ENCODE measurements at places on chromosomes 12 and 14.

DNA sequence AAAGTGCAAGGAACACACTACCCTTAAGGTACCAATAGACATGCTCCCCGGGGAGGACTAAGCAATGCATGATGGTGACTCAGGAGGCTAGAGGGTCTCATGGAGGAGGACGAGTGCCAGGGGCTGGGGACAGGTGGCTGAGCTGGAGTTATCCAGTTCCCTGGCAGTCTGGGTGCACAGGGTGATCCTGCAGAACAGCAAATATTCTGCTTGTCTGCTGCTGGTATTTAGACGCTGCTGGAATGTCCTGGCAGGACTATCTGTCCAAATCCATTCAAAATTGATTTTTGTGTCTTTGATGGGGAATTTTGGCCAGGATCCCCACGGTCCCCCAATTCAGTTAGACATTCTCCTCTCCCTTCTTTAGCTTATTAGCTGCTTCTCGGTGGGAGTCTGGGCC, 138.7 kb downstream of the C12orf75 start:
- DNase-seq = no peak

DNA sequence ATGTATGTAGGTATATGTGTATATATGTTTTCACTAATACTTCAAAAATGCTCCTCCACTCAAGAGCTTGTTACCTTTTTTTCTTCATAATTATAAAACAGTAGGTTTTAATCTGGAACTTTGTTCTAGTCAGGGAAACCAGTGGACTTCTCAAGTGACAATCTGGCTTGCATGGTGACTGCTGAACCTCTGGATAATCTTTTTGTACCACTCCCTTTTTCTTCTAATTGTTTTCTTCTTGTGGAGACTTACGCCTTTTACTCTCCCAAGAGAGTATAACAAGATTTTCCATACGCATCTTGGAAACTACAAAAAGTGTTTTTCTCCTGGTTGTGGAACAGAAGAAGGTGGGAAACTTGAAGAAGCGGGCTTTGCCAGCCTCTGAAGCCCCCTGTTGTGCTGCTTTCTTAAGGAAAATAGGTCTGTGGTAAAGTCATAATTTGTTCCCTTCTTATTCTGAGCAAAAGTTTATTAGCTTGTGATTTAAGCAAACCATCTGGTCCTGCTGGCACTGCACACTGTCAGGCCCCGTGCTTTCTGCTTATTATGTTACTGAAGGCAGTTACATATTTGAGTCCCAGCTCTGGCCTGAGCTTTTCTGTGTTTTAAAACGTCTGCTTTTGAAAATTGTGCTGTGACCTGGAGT, 291.8 kb downstream of the ERC1 start:
- DNase-seq = no peak

GRCh38 chr12:109202770-109203169, 86.4 kb downstream of the ACACB start:
- DNase-seq = no peak

GRCh38 chr12:52091061-52091460, 11.6 kb downstream of the SMIM41 start:
- no peak for DNase-seq

DNA sequence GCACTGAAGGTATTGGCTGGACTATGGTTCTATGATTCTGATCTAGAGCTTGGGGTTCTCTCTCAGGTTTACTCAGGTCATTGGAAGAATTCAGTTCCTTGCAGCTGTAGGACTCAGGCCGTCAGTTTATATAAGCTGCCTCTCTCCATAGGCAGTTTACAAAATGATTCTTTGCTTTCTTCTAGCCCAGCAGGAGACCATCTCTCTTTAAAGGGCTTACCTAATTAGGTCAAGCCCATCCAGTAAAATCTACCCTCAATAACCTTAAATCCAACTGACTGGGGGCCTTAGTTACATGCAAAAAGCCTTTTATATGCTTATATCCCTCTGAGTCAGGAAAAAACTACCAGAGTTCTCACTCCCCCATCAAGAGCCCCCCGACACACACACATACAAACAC, 80.5 kb upstream of the GARIN6 start:
- no peak for DNase-seq

GRCh38 chr12:118185602-118186397, 49.9 kb downstream of the PEBP1 start:
- no peak for DNase-seq

DNA sequence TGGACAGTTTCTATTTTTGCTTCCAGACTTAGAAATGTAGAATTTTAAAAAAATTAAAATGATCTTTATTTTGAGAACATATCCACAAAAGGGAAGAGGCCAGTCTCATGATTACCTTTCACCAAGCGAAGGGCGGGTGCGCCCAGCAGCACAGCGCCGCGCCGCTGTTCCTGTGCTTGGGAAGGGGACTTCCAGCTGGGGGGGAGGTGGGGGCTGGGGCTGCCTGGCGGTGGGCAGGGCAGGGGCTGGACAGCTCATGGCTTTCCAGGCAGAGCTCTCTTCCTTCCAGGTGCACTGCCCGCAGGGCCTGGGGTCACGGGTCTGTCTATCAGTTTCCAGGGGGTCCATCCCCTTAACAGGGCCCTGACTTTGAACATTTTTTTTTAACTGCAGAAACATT, 199.9 kb downstream of the TTC7B start:
- DNase-seq = no peak

GRCh38 chr14:33794791-33795305, 156.0 kb downstream of the EGLN3 start:
- no peak for DNase-seq

DNA sequence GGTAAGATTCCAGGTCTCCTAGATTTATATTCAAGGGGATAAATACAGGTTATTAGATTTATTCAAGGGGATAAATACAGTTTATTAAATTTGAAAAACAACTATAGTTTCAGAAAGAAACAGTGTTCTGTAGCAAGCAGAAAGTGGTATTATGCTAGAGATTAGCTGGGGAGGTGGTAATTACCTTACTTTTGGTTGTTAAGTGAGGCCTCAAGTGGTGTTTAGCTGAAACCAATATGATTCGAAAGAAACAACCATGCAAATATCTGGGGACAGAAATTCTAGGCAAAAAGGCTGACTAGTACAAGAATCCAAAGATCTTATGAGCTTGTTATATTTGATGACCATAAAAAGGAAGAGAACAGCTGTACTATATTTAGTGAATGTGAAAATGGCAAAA, 6.2 kb downstream of the OR4N5 start:
- DNase-seq = no peak

DNA sequence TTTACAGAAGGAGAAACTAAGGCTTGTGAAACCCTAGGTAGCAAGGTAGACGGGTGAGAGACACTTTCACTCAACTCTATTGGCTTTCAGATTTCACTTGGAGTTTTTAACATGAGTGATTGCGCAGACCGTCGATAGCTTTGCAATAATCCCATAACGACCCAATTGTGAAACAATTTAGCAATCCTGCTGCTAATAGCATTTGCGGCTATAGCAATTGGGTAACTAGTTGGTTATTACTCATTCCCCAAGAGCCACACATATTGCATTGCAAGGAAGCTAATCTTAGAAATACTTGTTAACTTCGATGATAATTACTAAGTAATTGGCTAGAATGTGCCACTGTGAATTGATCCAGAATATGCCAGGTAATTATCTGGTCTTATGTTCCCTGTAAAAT, 159.9 kb upstream of the NOS1 start:
- no peak for DNase-seq

GRCh38 chr12:22610131-22610530, 14.8 kb upstream of the ETNK1 start:
- no peak for DNase-seq

GRCh38 chr12:1488908-1489381, 105.4 kb downstream of the FBXL14 start:
- no peak for DNase-seq

GRCh38 chr12:91988086-91988923, 157.3 kb downstream of the BTG1 start:
- DNase-seq = no peak
